ENCODE measurements at places on chromosomes 1 and 21.

DNA sequence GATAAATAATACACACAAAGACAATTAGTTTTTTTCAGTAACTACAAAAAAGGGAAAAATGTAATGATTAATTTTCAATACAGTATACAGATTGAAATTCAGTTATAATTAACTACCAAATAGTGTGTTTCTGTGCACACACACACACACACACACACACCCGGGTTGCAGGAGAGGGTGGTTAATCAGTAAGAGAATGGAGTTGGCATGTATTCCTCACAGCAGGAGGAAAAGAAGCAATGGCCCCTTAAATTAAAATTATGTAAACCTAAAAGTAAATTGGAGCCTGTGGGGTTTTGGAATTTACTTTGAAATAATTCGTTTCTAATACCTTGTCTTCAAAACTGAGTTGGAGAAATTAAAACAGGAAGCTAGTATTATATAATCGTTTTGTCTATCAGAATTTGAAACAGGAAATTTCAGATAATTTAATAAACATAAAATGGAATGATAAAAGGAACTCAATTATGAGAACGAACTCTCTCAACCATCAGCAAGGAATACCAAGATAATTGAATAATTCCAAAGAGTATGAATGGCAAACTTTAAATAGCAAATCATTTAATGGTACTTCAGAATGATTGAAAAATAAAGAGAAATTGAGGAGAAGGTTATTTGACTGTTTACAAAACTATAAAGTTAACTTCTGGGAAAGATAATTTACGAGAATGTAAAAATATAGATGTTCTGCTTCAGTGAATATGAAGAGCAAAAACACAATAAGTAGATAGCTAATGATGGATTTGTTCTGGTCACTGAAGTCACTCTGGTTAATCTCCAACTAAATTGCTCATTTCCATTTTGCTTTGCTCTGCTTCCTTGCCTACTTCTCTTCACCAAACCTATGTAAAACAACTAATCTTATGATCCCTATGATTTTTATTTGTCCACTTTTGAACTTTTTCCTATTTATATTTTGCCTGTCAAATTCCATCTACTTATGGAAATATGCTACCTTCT, 547.9 kb upstream of the ZP4 start:
- no peak for DNase-seq

GRCh38 chr21:29296446-29296845, 2.3 kb upstream of the BACH1 start:
- no peak for DNase-seq

DNA sequence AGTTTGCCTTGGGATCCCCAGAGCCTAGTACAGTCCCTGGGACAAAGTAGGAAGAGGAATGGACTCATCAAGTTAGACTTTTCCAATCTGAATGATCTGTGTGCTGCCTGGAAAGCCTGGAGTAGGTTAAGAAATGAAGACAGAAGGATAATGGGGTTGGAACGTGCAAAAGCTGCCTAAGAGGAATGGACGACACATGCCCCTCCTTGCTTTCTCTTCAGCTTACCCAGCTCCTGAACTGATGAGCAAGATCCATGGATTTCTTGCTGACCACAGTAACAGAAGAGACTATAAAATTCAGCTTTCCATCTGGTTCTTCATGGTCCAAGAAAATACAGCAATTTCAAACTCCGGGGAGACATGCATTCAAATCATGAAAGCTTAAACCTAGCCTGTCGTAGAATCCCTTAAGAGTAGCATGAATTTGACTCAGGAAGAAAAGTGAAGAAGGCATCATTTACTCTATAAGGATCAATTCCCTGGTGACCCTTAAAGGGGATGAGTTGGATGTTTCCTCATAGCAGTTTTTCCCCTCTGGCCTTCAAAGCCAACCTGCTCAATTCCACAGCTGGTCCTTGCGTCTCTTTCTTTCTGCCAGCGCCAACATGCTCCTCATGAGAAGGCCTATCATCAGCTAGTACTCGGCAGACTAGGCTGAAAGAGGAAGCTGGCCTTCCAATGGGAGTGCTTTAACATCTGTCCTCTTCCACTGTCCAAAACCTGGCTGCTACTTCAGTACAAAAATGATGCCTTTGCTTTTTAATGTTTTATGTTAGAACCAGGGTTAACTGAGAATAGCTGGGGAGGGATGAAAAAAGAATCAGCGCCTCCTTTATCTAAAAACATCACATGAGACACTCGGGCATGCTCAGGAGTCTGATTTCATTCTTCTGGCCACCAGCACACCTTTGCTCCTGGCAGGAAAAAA, 5.7 kb upstream of the PEF1 start:
- no peak for DNase-seq

GRCh38 chr1:15786581-15786980, 20.9 kb downstream of the UQCRHL start:
- no peak for DNase-seq

GRCh38 chr1:228989992-228990827, 254.9 kb downstream of the RHOU start:
- no peak for DNase-seq

GRCh38 chr1:111505641-111506119, 2.2 kb upstream of the ADORA3 start:
- DNase-seq: no peak

DNA sequence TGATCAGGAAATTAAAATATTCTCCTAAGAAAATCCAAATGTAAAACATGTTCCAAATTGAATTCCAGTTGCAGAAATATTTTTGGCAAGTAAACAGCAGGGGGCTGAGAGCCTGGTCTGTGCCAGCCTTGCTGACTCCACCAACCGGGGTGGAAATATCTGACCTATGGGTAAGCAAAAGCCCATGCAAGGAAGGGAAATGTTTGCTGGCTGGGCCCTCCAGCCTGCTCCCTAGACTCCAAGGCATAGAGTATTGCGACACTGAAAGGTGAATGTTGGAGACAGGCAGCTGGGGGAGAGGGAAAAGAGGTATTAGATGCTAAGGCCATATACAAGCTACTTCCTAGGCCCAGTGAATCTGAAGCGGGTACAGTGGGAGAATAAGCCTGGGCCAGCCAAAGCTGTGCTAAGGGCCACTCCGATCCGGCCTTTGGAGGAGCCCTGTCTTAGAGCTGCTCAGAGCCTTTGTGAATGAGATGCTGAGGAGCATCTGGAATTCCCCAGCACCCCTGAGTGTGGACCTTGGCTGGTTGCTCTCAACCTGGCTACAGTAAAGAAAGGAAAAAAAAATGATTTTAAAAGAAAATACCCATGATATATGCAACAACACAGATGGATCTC, 24.9 kb upstream of the ATP1B1 start:
- no peak for DNase-seq

DNA sequence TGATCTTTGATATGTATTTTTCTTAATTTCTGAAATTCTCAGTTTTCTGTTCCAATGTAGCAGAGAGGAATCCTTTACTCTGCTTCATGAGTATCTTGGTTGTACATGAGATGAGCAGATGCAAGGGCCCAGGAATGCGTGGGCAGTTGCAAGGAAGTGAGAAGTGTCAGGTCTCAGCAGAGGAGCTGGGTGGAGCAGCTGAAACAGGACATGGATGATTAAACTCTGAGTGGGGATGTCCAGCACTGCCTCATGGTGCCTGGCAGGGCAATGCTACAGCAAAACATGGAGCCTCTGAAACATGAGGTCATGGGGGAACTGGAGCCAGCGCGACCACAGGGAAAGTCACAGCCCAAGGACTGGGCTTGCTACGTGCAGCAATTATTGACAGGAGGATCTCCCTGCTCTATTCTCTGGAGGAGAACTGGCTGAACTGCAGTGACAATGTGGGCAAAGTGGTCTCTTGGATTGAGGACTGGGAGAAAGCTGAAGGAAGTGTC, 48.4 kb downstream of the COLGALT2 start:
- no peak for DNase-seq

GRCh38 chr1:240441669-240442068, 170.3 kb downstream of the GREM2 start:
- no peak for DNase-seq

- no peak for DNase-seq
Observed at GRCh38 chr1:54120698-54121481, 31.9 kb downstream of the CDCP2 start.

- no peak for DNase-seq
Observed at GRCh38 chr21:37565530-37566223, 199.1 kb downstream of the DYRK1A start.

GRCh38 chr1:84988588-84988987, 8.3 kb downstream of the MCOLN2 start:
- no peak for DNase-seq

- no peak for DNase-seq
Observed at GRCh38 chr1:19086176-19086875, 123.7 kb downstream of the UBR4 start.

Measured in activated CD8-positive, alpha-beta memory T cell treated with anti-CD3 and anti-CD28 coated beads for 4 hours (primary cell).